ENCODE measurements at places on chromosomes 3 and 15. TPM values are rescaled to one million over a fixed set of nuclear protein-coding genes. Genes with fewer than 3 reads are reported as not detected.

DNA sequence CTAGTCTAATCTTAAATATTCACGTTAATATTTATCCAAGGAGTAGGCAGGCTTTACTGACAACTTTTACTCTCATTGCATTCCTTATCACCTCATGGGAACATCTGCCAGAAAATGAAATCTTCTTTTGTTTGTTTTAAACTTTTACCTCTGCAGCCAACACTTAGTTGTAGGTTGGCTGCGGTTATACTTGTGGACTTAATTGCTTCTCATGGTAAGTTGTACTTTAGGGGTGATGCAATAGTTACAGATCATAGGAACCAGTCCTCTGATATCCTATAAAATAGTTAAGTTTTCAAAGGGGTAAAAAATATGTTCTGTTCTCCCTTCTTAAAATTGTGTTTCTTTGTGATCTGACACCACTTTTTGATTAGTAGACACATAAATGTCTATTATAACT lies 321.9 kb downstream of the ZPLD1 start:
- DNase-seq: no peak

- no peak for DNase-seq
These were observed 14.8 kb upstream of the BUB1B start for GRCh38 chr15:40146037-40146436.

DNA sequence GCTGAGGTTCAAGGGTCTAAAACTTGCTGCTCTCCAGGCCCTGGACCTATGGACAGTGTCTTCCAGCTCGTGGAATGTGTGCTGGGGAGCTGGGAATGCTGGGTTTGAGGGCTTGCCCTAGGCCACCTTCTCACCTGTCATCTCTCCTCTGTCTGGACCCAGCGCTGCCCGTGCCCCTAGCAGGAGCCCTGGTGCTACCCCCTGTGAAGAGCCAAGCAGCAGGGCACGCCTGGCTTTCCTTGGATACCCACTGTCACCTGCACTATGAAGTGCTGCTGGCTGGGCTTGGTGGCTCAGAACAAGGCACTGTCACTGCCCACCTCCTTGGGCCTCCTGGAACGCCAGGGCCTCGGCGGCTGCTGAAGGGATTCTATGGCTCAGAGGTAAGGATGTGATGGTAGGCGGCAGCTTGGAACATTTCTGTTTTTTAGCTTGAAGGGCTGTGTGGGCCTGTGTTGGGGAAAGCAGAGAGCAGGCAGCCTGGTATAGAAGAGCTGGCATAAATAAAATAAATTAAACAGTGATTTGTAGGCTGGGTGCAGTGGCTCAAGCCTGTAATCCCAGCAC lies 5.1 kb downstream of the CHRD start:
- DNase-seq: no peak

LMAN1L gene
- not detected for polyA plus RNA-seq

ZNF80 gene
- polyA plus RNA-seq: not detected

DNA sequence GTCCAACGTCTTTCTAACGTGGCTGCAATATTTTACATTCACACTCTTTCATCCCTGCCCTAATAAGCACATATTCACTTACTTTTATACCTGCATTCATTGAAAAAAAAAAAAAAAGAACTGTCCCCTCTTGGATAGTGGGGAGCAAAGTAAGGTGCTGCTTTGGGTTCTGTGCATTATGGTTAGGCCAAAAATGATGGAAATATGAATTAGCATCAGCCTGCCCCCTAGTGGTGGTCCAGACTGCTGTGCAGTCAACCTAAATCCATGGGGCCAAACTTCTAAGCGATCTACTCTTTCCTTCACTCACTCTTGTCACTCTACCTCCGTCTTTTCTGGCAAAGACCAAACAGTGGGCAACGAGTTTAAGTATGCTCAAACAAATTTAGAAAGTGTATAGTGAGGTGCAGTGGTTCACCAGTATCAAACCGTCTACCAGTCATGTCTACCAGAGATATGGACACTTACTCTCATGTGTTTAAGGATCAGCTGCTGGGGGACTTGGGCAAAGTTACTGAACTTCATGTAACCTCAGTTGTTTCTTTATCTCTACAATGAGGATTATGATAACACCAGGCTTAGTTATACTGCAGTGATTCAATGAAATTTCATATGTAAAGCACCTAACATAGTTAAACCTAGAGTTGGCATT lies 61.5 kb upstream of the GRM7 start:
- DNase-seq: no peak

GRCh38 chr15:67564021-67564967 lies 21.8 kb downstream of the MAP2K5 start:
- no peak for DNase-seq

GABPB1 gene
- polyA plus RNA-seq: 32.8 TPM

Data from renal cortex interstitium (tissue), 15 donors.